NCI-H748 treated with DMSO at 0.1 percent for 48 hours (cell line): ENCODE measurements at places on chromosomes 1 and 21.

GRCh38 chr1:66292944-66293343 is 241.0 kb upstream of the SGIP1 start:
- DNase-seq = no peak

GRCh38 chr1:178692564-178693327 is 32.3 kb upstream of the RALGPS2 start:
- DNase-seq = no peak

DNA sequence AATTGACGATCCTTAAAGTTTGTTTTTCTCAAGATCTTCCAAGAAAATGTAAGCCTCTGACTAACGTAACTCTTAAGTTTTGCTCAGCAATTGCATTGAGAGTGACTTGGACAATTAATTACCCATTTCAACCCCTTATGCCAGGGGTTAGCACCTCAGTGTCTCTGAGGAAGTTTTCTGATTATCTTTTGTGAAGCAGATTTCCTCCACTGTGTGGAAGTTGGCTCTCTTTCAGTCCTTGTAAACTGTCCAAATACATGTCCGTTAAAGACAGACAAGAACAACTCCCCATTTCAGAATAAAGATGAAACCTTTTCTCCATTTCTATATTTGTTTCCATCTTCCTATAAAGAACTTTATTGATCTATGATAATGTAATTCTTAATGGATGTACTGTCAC is 296.4 kb upstream of the FMN2 start:
- DNase-seq = no peak

DNA sequence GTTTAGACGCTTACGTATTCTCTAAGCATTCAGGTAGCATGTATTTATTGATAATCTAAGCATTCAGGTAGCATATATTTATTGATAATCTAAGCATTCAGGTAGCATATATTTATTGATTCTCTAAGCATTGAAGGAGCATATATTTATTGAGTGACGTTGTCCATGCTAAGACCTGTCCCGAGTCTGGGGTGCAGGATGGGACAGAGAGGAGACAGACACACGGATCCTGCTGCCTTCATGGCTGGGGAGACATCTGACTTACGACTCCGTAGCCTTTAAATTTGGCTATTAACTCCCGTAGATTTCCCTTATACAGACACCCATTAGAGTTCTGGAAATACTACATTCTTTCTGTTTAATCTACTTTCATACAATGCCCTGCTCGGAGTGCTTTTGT is 982 bp downstream of the SCCPDH start:
- DNase-seq = peak; percentile 23

DNA sequence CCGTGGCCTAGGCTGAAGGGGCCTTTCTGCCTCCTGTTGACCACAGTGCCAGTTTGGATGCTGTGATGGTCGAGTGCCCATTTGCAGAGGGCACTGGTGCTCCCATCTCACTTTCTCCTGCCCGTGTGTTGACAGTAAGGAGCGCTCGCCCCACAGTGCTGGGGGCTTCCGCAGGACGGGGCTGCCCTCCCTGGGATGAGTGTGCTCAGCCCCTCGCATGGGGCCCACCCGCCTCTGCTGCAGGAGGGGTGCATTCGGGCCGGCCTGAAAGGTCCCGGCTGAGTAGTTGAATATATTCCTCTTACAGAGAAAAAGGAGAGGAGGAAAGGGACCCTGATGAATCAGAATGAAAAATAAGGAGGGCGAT is 37.3 kb downstream of the NTPCR start:
- DNase-seq = no peak
